Stimulated activated CD4-positive, alpha-beta T cell treated with anti-CD3 and anti-CD28 coated beads, Interleukin-1b, Interleukin-23, amount 100 ng/mL, for 1 hour (primary cell): ENCODE measurements at places on chromosomes 1 and 21.

GRCh38 chr1:1021010-1021919 lies 1.3 kb downstream of the AGRN start:
- DNase-seq, result no peak

DNA sequence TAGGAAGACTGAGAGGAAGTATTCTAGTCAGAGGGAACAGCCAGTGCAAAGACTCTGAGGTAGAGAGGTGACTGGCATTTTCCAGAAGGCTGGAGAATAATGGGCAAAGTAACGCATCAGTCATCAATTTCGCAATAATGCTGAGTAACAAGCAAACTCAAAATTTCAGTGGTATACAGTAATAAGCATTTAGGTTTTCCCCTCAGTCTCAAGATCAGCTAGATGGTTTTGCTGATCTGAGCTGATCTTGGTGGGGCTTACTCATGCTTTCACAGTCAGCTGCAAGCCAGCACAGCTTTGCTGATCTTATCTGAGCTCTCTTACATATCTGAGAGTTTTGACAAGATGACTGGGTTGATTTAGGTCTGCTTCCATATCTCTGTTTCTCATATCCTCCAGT lies 108.7 kb downstream of the TSEN15 start:
- no peak for DNase-seq

- DNase-seq, result no peak
Measured at GRCh38 chr1:4718071-4718470, 63.7 kb downstream of the AJAP1 start.

GRCh38 chr1:60527567-60527966 lies 454.0 kb upstream of the C1orf87 start:
- no peak for DNase-seq

GRCh38 chr1:28883242-28883616 lies 31.1 kb upstream of the EPB41 start:
- no peak for DNase-seq

DNA sequence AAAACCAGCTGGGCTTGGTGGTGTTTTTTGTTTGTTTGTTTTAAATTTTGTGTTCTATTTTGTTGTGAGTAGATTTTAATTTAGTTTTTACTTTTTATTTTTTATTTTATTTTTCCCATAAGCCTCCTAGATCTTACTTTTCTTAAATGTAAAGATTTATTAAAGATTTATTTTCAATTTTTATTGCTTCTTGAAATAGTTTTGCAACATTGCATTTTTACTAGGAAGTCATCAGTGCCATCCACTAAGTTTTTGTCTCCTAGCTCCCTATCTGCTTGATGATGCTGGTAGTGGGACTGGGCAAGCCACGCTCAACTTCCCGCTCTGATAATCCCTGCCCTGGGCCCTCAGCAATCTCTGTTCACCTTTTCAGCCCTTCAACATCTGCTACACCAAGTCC lies 175.4 kb downstream of the CDC7 start:
- no peak for DNase-seq

GRCh38 chr1:54016343-54017282 lies 1.4 kb downstream of the LDLRAD1 start:
- DNase-seq, result no peak

- no peak for DNase-seq
Measured at GRCh38 chr1:165876121-165876520, 48.7 kb downstream of the UCK2 start.

DNA sequence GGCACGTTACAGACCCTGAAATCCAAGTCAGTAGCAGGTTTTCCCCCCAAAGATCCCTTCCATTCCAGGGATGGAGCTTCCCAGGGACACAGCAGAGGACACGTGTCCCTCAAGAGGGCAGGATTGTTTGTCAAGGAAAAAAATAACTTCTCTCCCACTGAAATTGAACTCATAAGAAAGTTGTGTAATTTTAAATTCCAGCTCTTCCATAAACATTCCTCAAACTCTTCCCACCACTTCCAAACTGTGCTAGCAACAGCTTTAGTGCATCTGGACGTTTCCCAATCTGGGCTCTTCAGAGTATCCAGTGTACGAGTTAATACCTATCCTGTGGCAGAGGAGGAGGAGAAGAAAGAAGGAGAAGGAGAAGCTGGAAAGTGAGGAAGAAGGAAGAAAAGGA lies 79.6 kb downstream of the PSMG1 start:
- no peak for DNase-seq

DNA sequence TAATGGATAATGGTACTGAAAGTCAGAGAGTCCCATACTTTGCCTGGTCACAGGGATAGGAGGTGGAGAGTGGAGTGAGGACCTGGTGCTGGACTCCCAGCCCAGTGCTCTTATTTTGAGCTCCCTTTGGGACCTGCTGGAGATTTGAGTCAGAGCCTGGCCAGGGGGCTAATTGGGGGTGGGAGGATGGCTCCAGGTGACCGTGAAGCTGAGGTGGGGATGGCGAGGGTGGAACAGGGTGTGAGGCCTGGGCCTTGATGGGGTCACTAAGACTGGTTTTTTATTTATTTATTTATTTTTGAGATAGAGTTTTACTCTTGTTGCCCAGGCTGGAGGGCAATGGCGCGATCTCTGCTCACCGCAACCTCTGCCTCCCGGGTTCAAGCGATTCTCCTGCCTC lies 17.8 kb downstream of the AMPD2 start:
- no peak for DNase-seq

DNA sequence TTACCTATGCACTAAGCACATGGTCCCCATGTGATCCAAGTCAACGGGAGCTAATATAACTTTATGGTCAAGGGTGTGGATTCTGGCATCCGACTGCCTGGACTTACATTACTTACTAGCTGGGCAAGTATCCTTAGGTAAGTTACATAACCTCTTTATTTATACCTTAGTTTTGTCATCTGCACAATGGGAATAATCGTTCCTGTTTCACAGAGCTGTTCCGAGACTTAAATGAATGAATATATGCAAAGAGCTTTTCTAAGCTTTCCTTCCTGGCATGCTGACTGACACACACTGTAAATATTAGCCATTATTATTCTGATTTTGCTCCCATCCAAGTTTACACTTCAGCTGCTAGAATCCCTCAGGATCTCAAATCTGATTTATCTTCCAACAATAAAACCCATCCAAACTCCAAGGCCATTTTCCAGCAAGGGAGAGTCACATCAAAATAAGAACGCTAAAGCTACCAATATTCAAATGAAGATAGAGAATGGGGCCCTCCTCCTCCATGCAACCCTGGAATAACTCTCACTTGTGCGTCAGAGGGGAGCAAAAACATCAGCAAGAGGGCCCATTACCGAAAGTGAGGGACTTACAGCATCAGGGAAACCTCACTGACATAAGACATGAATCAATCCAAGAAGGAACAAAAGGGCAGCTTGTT lies 115.6 kb upstream of the KAZN start:
- no peak for DNase-seq

- no peak for DNase-seq
Measured at GRCh38 chr1:236275061-236275460, 6.7 kb downstream of the ERO1B start.

GRCh38 chr1:68454534-68454933 lies 4.8 kb upstream of the RPE65 start:
- no peak for DNase-seq

- DNase-seq, result no peak
Measured at GRCh38 chr1:84255582-84255981, 45.9 kb upstream of the SAMD13 start.

DNA sequence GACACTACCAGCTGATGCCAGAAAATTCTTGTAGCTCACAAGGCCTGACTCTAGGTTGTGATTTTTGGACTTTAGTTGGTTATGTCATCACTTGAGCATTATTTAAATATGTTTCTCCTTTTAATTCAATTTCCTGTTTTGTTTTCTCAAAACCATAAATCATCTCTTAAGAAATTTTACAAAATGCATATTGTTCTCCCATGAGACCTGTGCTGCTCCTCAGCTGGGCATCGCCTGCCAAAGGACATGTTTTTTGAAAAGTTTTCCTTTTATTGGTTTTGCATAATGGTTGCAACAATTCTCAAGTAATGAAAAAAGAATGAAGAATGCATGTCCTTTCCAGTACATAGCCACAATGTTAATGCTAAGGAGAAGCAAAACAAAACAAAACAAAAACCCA lies 204.7 kb upstream of the LYPLAL1 start:
- no peak for DNase-seq

DNA sequence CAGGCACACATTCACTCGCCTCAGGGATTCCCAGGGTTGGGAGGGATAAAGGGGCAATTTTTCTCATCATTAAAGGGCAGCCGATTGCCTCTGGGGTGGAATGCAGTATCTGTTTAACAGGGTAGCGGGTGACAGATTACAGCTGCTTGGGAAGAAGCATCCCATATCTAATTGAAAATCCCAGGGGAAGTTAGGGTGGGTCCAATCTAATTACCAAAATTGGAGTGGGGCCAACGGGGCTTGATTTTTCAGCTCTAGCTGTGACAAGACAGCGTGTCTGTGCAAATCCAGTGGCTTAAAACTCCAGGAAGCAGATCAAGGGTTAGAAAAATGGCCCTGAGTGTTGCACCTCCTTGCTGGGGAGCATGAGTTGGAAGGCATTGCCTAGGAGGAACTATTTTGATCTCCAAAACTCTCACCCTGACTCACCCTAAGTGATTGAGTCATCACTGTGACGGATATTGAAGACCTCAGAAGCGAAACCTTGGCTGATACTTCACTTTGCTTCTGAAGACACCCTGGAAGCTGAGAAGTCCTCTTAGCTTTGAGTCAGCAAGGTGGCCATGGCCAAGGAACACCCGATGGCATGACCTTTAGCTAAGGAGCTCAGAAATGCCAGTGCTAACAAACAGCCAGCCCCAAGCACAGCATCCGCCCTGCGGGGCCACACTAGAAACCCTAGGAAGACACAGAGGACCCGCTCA lies 46.0 kb downstream of the GRHL3 start:
- DNase-seq, result no peak

DNA sequence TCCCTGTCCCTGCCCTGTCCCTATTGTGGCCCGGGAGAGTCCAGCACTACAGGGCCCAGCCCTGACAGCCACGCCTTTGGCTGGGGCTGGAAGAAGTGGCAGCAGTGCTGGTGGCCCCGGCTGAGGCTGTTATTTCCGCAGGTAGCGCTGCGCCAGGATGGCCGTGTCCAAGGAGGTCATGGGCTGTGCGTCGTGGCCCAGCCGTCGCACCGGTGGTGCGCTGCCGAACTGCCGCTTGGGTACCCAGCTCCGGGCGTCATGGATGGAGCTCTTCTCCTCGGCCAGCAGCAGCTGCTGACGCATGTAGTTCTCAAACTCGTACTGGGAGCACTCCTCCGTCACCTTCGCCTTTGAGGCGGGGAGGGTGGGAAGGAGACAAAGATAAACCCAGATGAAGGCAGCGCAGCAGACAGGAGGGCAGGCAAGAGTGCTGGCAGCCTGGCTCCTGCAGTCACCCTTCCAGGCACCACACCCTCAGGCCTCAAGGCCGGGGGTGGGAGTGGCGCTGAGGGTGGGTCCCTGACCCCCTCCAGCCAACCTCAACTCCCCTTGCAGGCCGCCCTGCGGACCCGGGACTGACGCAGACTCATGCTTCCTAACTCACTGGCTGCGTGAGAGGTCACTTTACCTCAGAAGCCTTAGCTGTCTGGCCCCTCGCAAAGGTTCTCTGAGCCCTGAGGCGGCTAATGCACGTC lies 18.3 kb upstream of the EVA1B start:
- no peak for DNase-seq

GRCh38 chr1:203084588-203085527 lies 954 bp downstream of the MYOG start:
- DNase-seq, result no peak

DNA sequence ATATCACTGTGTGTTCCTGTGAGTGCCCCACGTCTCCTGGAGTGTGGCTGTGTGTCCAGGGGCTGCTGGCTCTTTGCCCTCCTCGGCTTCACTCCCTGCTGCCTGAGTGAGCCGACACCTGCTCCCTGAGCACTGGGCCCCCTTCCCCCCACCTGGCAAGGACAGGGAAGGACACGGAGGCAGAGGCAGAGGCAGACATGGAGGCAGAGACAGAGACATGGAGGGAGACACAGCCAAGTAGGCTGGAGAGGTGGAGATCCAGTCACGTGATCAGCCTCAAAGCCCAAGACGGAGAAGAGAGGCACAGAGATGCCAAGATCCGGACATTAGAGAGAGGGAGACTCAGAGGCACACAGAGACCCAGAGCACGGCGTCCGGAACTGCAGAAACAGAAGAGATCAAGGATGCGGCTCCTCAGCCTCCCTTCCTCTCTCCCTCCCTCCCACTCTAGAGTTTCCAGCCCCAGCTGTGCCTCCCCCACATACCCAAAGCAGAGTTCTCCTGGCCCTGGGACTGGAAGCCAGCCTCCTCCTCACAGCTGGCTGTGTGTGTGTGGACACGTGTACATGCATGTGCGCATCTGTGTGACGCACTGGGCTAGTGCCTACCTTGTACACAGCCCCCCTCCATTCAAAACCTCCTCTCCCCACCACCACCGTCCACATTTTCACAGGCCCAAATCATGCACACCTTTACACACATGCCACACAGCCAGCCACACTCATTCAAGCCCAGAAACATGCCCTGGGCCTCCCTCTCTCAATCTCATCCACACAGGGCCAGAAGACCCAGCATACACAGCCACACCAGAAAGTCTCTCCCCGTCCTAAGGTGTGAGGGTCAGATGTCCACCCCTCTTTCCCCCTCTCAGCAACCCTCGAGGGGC lies 39.1 kb upstream of the WASF2 start:
- DNase-seq, result no peak

DNA sequence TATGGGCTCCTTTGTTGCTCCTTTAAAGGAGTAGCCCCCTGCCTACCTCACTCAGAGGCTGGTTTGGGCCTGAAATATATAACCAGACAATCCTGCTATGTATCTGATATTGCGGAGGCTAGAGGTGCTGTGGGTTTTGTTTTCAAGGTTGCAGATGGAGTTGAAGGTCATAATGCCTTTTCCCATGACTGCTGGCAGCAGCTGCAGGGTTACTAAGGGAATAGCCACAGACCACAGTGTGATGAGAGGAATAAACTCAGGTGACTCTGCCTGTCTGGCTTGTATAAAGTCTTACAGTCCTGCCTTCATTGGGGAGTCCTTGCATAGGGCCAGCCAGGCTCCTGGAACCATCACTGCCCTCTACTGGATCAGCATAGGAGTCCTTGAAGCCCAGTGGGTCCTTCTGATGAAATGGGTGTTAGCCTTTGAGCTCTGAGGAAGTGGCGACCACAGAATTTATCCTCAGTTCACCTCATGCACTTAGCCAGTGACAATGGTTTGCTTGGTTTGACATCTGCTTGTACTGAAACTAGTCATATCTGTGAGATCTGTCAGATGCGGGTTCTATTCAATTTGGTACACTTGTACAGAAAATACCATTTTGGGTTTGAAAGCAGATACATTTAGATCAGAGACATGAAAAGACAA lies 174.4 kb upstream of the HMCN1 start:
- no peak for DNase-seq

DNA sequence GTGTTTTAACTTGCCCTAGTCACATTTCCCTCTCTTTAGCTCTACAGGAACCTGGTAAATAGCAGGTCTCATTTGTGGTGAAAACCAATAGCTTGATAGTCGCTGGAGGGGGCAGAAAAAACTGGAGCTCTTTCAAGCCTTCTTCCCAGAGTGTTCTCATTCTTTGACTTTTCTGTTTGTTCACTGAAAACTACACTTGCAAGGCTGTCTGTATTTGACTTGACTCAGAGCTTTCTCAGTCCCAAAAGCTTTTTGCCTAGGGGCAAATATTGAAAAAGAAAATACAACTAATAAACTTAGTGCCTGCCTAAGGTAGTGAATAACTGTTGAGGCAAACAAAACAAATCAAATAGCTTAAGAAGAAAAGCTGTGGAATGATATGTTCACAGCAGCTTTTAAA lies 217.1 kb upstream of the CHRM3 start:
- no peak for DNase-seq

- DNase-seq, result no peak
Measured at GRCh38 chr21:32392299-32392879, 423 bp downstream of the URB1 start.
